ENCODE measurements at places on chromosomes 11 and 22.

- DNase-seq, result no peak
These were observed 41.4 kb downstream of the RIC3 start for GRCh38 chr11:8127447-8127846.

DNA sequence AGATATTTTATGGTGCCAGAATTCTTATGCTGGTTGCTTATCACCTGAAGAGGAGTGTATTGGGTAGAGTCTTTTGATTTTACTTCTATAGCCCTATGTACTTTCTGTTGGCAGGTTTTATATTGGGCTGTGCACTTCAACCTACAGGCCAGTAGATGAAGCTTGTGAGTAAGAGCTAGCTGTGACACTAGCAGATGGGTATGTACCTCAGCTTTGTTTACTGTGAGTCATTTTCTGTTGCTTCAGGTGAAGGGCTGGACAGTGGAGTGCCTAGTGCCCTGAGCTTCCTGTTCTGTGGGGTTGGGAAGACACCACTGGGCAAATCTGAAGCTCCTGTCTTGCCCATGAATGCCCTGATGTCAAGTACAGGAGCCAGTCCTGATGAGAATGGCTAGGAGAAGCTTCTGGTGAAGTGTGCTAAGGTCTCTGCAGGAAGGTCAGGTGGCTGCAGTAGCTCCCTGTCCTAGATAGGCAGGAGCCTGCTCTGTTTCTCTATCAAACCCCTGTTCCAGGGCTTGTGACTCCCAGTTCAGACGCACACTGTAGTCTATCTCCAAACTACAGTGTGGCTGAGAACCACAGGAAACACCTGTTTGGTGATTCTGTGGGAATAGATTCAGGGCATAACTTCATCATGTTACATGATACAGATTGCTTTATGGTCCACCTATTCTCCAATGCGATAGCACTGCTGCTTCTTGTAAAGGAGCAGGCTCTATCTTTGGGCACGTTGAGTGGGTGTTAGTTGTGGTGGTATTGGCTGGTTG, 755.7 kb downstream of the KCNA4 start:
- no peak for DNase-seq

DNA sequence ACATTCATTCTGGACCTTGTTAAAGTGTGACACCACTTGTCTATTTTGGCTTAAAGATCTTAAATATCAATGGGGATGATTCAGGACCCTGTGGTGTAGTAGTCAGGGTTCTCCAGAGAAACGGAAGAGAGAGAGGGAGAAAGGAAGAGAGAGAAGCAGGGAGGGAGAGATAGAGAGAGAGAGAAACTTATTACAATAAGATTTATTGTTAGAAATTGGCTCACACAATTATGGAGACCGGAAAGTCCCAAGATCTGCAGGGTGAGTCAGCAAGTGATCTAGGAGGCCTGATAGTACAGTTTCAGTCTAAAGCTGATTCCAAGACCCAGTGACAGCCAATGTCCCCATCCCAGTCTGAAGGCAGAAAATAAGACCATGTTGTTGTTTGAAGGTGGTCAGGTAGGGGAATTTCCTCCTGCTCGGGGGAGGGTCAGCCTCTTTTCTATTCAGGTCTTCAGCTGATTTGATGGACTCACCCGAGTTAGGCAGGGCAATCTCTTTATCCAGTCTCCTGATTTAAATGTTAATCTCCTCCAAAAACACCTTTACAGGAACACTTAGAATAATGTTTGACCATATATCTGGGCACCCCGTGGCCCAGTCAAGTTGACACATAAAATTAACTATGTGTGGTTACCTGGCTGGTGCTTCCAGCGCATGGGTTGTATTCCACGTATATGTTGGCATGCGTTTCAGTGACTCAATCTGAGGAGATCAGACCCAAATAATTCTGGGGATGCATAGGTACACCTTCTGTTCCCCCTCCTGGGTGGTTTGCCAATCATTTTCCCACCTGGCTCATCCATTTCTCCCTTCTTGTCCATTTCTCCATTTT, 1350.5 kb downstream of the TBC1D22A start:
- DNase-seq, result no peak

GRCh38 chr11:16191868-16192240, 164.5 kb downstream of the SOX6 start:
- no peak for DNase-seq

DNA sequence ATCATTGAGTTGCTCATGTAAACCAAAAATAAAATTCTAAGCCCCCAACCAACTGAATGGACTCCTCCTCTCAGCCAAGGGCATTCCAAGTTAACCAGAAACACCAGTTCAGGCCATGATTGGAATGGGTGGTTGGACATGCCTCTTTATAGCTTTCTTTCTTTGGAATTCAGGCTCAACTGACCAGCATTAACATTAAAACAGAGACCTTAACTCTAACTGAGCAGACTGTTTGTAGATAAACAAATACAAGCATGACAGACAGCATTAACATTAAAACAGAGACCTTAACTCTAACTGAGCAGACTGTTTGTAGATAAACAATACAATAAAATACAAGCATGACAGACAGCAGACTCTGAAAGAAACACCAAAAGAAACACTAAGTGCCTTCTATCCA, 278.2 kb downstream of the DLG2 start:
- DNase-seq, result no peak

- DNase-seq, result no peak
These were observed 395.0 kb downstream of the TENM4 start for GRCh38 chr11:79045800-79046304.
